ENCODE measurements at places on chromosomes 4 and X.

DNA sequence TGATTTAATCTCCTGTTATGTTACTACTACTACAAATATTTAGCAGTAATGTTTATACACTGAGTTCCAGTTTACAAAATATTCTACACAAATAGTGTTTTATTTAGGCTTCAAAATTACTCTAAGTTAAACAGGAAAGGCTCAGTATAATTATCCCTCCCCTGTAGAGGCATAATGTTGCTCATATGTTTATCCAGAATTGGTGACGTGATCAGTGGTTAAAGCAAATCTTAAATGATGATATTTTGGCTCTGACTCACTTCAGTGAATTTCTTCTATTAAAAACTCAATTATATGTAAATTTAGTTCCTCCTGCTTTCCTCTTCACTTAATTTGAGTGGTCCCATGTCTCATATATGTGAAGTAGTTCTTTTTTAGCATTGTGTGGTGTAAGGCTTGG is 438.5 kb downstream of the ADGRL3 start:
- DNase-seq, result no peak

- DNase-seq, result no peak
Measured at GRCh38 chrX:85882601-85883000, 164.8 kb downstream of the CHM start.

DNA sequence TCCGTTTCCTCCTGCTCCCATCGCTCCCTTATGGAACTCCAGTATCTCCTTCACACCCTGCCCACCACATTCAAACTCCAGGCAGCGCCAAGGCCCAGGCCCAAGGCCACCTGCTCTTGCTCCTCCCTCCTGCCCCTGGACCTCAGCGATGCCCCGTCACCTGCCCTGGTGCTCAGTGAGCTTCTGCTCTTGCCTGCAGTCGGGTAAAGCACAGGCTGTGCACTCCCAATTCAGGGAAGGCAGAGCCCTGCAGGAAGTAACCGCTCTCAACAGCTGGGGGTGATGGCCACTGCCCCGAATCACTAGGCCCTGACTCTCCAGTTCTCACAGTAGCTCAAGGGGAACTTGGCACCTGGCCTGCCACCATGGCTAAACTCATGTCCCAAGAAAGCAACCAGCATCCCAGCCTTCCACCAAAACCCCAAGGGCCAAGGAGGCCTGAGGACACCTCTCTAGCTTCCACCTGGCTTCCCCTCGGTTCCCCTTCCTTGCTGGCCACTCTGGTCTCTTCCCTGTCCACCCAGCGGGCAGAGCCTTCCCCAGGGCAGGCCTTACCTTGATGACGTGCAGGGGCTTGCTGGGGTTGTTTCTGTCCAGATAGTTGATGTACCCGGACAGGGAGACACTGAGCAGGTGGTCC is 29.3 kb downstream of the WDR1 start:
- no peak for DNase-seq

DNA sequence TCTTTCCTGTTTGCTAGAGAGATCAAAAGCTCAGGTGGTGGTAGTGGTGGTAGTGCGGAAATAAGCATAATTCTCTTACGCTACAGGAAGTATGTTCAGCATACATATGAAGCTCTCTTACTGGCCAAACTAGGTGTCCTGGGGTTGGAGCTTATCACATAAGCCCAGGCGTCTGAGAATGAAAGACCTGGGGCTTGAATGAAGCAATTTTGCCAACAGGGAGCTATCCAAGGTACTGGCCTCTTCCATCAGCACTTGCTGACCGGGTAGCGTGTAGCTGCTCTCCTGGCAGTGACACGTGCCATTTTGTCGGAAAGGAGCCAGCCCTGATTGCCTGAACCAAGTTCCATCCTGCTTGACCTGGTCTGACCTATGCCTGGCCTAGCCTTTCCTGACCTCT is 65.9 kb upstream of the HPF1 start:
- peak; percentile 38 for DNase-seq

DNA sequence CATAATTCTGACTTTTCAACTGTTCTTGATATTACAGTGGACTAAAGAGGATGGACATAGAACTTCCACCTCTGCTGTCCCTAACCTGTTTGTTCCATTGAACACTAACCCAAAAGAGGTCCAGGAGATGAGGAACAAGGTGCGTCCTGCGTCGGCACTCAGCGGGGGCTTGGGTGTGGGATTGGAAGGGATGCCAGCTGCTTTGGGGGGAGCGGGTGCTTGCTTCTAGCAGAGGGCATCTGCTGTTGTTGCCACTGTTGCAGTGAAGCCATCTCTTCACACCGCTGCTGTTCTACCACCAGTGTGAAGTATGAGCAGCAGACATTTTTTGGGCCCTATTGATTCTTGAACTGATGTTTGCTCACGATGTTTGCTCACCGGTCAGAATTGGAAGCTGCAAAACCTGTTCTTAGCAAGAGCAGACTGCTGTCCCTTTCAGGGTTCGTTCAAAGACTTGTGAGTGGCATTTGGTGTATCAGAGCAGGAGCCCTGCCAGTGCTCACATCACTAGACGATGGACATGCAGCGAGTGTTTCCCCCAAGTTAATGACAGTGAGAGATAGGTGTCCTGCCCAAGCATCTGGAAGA is 55.4 kb downstream of the NOP14 start:
- DNase-seq, result no peak

DNA sequence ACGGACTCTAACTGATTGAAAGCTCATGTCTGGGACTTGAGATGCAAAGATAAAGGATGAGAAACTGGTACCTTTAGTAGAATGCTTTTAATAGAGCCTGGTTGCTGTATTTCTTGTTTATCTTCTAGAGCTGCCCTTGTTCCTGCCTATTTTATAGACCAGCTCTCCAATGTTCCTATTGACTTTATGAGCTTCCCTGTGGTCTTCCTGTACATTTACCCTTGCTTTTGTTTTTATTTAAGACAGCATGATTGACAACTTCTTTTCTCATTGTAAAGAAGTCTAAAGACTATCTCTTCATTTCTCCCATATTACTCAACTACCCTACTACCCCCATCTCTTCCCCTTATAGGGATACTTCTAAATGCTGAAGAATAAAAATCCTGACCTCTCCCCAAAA is 174.7 kb downstream of the UGT8 start:
- no peak for DNase-seq

- no peak for DNase-seq
Measured at GRCh38 chrX:74536832-74537371, 77.5 kb downstream of the RLIM start.

GRCh38 chr4:98565681-98566301 is 92.6 kb downstream of the TSPAN5 start:
- DNase-seq, result no peak

GRCh38 chrX:646796-647195 is 16.2 kb downstream of the SHOX start:
- no peak for DNase-seq

DNA sequence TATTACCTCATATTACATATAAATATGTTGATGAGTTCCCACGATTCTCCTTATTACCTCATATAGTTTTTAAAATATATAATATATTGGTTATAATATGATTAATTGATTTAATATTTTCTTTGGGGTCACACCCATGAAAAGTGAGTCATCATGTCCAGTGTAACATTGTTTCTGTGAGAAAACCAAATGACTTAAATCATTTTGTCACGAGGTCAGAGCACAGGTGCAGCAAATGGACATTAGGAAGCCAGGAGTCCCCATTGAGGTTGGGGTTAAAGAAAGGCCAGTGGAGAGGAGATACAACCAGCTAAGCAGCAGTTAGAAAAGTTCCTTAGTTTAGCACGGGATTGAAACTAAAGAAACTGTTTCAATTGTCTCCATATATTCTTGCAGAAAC is 133.9 kb upstream of the RAPGEF2 start:
- DNase-seq, result no peak

- DNase-seq, result no peak
Measured at GRCh38 chr4:188433741-188434315, 294.6 kb downstream of the TRIML1 start.

DNA sequence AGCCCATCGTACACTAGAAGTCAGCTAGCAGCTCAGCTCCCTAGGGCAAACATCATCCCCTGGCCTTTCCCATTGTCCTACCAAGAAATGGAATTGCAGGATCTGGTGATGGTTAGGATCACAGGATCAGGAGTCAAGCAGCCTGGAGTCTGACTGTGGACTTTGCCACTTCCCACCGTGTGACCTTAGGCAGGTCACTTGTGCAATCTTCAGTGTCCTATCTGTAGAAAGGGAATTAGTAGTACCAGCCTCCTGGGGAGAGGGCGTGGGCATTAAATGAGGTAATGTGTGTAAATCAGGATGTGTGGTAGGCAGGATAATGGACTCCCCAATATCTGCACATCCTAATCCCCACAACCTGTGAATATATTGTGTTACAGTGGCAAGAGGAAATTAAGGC is 38.6 kb upstream of the APLN start:
- no peak for DNase-seq

GRCh38 chr4:38111717-38112116 is 151.5 kb downstream of the PTTG2 start:
- DNase-seq, result no peak

Measured in pancreas (tissue), 10 donors.